ENCODE measurements at places on chromosomes 13 and 19.

GRCh38 chr13:114109641-114110041 is 22.8 kb downstream of the RASA3 start:
- DNase-seq: peak; percentile 30

DNA sequence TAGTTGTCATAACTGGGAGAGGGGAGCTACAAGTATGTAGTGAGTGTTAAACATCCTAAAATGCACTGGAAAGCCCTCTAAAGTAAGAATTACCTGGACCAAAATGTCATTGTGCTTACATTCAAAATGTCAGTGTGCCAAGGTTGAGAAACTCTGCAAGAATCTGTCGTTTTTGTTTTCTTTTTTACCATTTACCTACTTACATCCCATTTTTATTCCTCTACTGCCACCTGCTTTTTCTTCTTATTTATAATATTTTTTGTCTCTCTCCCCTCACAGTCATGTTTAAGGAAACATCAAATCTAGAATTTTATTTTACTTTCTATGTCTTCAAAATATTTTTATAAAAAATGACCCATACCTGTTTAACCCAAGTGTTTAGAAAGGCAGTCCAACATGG is 226.4 kb downstream of the PCDH17 start:
- no peak for DNase-seq

GRCh38 chr13:46885018-46885417 is 11.8 kb downstream of the HTR2A start:
- peak; percentile 53 for DNase-seq

DNA sequence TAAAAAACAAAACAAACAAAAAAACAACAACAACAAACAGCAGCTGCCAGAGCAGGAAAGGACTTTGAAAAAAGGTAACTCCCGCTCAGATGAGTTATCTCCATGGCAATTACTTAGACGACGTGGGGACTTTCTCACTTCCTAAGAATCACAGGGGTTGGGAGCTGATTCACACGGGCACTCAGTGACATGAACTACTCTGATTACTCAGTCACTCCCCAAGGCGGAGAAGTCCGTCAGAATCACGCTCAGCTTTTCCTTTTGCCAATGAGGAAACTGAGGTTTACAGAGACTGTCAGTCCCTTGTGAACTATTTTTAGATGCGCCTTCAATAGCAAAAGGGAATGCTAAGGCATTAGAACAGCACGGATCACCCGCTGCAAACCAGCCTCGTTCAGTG is 32.3 kb upstream of the MATK start:
- DNase-seq: peak; percentile 48

GRCh38 chr13:30607908-30608307 is 9.8 kb upstream of the USPL1 start:
- DNase-seq: no peak

DNA sequence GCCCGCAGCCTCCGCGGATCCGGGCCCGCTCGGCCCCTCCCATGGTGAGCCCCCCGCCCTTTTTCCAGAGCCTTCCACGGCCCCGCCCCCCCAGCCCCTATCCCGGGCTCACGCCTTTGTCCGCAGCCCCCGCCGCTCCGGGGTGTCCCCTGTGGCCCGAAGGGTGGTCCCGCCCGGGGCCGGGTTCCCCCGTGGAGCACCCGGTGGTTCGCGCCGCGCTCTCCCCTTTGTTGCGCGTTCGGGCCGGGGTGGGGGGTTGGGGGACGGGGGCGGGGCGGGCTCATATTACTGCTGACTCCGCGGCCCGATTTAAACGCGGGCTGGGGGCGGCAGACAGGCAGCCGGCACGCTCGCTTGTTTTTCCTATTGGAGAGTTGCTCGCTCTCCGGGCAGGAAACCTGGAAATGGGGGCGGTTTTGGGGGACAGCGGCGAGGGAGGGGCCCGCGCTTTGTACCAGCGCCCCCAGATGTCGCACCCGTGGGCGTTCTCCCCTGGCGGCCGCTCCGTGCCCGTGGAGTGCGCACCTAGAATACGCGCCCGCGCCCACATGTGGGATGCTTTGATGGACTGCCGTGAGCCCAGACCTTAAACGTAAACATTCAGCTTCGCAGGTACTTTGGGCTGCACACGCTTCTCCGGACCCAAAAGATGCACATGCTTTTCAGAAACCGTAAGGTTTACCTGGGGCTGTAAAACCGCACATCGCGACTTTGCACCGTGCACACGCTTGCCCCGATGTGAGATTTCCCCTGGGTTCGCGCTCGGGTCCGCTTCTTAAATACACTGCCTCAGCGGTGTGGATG is 699 bp downstream of the PTOV1 start:
- DNase-seq: no peak

- peak; percentile 66 for DNase-seq
Observed at GRCh38 chr19:13033819-13034611, 38.7 kb downstream of the NFIX start.

DNA sequence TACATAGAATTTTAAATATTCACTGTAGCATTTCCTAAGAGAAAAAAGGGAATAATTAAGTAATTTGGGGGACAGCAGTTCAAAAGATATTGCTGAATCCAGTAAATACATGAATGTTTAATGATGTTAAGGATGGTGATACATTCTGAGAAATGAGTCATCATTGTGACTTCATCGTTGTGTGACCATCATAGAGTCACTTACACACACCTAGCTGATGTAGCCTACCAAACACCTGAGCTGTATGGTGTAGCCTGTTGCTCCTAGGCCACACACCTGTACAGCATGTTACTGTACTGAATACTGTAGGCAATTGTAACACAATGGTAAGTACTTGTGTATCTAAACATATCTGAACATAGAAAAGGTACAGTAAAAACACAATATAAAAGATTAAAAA is 34.8 kb downstream of the ATP7B start:
- no peak for DNase-seq

DNA sequence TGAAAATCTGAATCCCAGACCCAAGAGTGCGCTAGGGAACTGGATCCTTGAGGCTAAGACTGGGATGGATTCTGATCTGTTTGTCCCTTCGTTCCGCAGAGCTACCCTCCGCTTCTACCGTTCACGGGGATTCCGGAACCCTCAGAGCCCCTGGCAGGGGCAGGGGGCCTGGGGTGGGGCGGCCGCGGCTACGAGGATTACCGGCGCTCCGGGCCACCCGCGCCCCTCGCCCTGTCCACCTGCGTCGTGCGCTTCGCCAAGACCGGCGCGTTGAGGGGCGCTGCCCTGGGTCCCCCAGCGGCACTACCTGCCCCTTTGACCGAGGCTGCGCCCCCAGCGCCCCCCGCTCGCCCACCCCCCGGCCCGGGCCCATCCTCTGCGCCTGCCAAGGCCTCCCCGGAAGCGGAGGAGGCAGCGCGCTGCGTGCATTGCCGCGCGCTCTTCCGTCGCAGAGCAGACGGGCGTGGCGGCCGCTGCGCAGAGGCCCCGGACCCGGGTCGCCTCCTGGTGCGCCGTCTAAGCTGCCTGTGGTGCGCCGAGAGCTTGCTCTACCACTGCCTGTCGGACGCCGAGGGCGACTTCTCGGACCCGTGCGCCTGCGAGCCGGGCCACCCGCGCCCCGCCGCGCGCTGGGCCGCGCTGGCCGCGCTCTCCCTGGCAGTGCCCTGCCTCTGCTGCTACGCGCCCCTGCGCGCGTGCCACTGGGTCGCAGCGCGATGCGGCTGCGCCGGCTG is 7.1 kb downstream of the SPRED3 start:
- DNase-seq: no peak

DNA sequence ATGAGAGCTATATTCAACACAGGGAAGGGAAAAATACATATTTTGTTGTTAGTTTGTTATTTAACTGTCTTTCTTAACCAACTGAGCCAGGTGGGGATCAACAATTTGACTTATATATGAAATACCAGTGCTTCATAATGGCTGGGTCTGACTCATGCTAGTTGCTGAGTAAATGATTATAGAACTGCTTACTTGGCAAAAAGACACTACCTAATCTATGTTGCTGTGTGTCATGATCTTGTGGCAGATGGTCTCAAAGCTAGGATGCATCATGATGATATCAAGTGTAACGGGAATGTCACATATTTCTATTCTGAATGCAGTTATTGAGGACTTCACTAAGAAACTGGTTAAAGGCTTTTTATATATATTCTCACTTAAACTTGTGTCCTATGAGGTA is 727.4 kb upstream of the SLITRK1 start:
- peak; percentile 64 for DNase-seq

GRCh38 chr13:107669391-107669993 is 545.8 kb downstream of the LIG4 start:
- DNase-seq: no peak

DNA sequence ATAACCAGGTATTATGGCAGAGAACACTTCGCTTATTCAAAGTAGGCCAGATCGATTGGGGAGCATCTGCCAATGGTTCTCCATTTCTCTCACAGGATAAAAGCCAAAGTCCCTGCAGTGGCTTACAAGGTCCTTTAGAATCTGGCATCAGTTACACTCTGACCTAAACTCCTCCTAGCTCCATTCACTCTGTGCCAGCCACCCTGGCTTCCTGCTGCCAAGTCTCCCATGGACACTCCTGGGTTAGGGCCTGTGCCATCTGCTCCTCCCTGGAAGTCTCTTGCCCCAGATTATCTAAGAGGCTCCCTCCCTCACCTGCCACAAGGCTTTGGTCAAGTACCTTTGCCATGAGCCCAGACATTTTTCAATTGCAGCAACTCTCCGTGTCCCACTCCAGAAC is 649.2 kb downstream of the DACH1 start:
- DNase-seq: no peak

- DNase-seq: no peak
Observed at GRCh38 chr19:47509973-47510372, 4.9 kb downstream of the NAPA start.

GRCh38 chr13:44795176-44795575 is 194.1 kb downstream of the NUFIP1 start:
- DNase-seq: no peak

- DNase-seq: peak; percentile 50
Observed at GRCh38 chr19:1468821-1469254, 10.2 kb downstream of the C19orf25 start.

GRCh38 chr19:55146078-55146704 is 2.8 kb downstream of the TNNT1 start:
- DNase-seq: peak; percentile 55

DNA sequence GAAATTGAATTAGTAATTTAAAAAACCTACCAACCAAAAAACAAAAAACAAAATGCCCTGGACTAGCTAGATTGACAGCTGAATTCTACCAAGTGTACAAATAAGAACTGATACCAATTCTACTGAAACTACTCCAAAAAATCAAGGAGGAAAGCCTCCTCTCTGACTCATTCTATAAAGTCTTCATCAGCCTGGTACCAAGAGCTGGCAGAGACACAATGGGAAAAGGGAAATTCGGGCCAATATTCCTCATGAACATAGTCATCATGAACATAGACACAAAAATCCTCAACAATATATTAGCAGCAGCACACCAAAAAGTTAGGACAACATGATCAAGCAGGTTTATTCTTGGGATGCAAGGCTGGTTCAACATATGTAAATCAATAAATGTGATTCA is 2667.7 kb upstream of the PCDH20 start:
- peak; percentile 9 for DNase-seq

- no peak for DNase-seq
Observed at GRCh38 chr13:44698066-44698465, 121.9 kb upstream of the TSC22D1 start.

DNA sequence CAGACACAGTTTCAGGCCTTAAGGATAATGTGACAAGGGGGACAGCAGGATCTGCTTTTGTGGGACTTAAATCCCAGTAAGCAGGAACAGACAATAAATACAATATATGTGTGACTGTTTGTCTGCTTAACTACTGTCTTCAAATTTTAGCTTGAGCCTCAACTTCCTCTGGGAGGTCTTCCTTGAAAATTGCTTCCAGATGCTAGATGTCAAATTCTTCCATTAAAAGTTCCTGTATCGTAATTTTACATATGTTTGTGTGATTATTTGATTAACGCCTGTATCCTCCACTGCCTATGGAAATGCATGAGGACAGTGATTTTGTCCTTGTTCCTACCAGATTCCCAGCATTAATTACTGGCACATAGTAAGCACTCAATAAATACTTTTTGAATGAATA is 385.5 kb downstream of the NDFIP2 start:
- no peak for DNase-seq

GRCh38 chr19:16678498-16678897 is 17.6 kb downstream of the TMEM38A start:
- DNase-seq: peak; percentile 40

DNA sequence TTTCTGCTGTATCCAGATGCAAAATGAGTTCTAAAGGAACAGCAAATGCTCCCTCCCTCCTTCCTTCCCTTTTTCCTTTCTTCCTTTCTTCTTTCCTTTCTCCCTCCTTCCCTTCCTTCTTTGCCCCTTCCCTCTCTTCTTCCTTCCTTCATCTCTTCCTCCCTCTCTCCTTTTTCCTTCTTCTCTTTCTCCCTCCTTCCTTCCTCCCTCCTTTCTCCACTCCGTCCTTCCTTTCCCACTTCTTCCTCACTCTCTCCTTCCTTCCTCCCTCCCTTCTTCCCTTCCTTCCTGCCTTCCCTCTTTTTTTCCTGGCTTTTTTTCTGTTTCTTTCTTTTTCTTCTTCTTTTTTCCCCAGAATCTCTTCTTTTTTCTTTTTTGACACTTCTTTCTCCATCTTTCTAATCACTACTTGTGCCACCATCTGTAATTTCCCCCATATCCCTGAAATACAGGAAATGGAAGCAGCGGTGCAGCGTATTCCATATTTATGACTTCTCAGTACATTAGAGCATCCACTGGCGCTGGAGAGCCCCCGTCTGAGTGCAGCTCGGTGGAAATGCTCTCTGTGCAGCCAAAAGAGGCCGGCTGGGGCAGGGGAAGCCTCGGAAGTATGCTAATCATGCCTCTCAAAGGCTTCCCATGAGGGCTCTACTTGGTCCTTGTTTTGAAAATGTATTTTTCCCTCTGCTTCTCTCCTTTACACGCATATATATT is 275.6 kb downstream of the TSHZ3 start:
- no peak for DNase-seq

GRCh38 chr13:75147946-75148345 is 334.0 kb downstream of the TBC1D4 start:
- DNase-seq: no peak

DNA sequence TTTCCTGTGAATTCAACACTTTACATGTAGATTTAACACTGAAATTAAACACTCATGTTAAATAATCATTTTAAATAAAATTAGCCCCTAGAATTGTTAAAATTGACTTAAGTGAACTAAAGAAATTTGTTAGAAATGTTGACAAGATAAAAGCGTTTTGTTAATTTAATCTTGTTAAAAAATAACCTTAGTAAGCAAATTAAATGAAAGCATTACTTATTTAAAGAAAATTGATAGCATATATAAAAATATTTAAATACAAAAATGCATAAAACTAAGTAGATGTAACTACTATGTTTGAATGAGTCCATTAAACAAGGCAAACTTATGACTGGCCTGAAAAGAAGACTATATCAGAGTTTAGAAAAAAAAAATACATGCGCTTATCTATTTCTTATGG is 99.0 kb upstream of the TRPC4 start:
- DNase-seq: no peak
